ENCODE measurements at places on chromosomes 6 and 20. TPM values are rescaled to one million over a fixed set of nuclear protein-coding genes. Genes with fewer than 3 reads are reported as not detected.

The DEF6 gene
- total RNA-seq, result 99.1 TPM

The XKR7 gene
- not detected for total RNA-seq

The ZC2HC1B gene
- total RNA-seq, result not detected

The EPHA7 gene
- not detected for total RNA-seq

The PRSS16 gene
- total RNA-seq, result 1.9 TPM

- no peak for DNase-seq
- no peaks in the 10 kb centered on the region for H3K4me1 ChIP-seq
- no peak overlapping the region for H3K4me3 ChIP-seq
- no peaks in the 10 kb centered on the region for H3K27me3 ChIP-seq
- H3K36me3 ChIP-seq, result no peaks in the 10 kb centered on the region
- H3K27ac ChIP-seq, result no peak overlapping the region
Observed at GRCh38 chr6:98047871-98048270, 764.9 kb upstream of the MMS22L start.

- H3K27me3 ChIP-seq, result no peaks in the 10 kb centered on the region
- peaks cover 85% of the 10 kb centered on the region for H3K4me1 ChIP-seq
- no peak overlapping the region for H3K4me3 ChIP-seq
- peak; percentile 73 for DNase-seq
- peaks cover 16% of the 10 kb centered on the region for H3K36me3 ChIP-seq
Observed at GRCh38 chr6:16694781-16695578, 66.3 kb downstream of the ATXN1 start.

GRCh38 chr20:933029-933428 is 16.9 kb upstream of the ANGPT4 start:
- H3K4me1 ChIP-seq, result no peaks in the 10 kb centered on the region
- no peak for DNase-seq
- H3K27me3 ChIP-seq, result no peaks in the 10 kb centered on the region

DNA sequence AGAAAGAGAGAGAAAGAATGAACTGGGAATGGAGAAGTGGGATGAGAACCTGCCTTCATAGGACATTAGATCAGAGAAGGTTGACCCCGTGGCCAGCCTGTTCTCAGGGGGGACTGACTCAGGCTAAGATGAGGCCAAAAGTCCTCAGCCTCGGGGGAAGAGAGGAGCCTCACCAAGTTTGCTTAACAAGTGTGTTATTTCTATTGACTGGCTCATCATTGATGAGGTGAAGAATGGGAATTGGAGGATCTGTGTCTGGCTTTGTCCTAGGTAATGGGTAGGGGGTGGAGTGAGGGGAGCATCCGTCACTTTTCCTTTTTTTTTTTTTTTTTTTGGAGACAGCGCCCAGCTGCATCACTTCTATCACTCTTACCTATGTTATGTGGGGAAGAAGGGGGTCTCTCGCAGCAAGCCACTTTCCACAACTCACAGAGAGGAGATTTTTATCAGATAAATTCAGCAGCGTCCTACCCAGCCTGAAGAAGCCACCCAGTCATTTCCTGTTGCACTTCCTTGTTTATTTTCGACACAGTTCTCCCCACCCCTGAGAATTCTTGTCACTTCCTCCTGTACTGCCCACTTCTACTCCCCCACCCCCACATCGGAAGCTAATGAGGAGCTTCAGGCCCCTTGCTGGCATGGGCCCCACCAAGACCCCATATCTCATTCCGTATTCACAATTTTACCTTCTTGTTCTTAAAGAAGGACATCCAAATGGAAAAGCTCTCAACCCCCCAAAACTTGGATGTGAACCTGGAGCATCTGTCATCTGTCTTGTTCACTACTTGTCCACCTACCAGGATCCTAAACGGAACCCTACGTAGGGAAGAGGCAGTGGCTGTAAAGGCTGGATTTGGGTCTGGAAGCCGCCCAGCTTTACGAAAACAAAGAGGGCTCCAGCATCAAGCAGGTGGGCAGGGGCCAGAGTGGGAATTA is 2.8 kb upstream of the RNASET2 start:
- H3K4me1 ChIP-seq, result peaks cover 40% of the 10 kb centered on the region
- peak overlapping the region; percentile 90 for H3K4me3 ChIP-seq
- H3K27ac ChIP-seq, result peak overlapping the region; percentile 86
- peaks cover 11% of the 10 kb centered on the region for H3K36me3 ChIP-seq

DNA sequence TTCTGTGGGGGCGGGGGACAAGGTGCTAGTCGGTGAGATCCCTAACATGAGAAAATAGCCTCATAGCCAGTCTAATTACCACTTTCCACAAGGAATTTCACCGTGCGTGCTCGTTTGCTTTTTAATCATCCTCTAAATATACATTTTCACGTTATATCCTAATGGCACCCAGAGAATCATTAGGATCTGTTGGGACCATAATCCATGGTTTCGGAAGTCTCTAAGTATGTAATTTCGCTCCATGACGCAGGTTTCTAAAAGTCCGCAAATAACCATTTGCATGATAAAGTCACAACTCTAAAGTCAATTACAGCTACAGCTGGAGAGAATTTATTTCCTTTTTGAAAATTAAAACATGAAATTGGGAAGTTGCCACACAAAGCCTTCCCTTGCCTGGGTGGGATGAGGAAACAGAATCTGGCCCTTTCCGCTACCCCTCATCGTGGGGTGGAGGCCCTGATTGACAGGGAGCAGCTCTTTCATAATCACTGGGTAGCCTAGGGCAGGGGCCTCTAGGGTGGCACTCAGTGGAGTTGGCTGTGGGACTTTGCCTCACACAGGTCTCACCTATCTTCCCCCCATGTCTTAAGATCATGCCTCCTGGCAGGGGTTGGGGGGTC is 81.9 kb downstream of the LRFN2 start:
- H3K4me1 ChIP-seq, result no peaks in the 10 kb centered on the region
- no peaks in the 10 kb centered on the region for H3K36me3 ChIP-seq
- no peaks in the 10 kb centered on the region for H3K27me3 ChIP-seq
- no peak for DNase-seq
- no peak overlapping the region for H3K27ac ChIP-seq
- H3K4me3 ChIP-seq, result no peak overlapping the region

Data from activated CD8-positive, alpha-beta T cell treated with anti-CD3 and anti-CD28 coated beads for 36 hours (primary cell).